ENCODE measurements at places on chromosomes 4 and X.

DNA sequence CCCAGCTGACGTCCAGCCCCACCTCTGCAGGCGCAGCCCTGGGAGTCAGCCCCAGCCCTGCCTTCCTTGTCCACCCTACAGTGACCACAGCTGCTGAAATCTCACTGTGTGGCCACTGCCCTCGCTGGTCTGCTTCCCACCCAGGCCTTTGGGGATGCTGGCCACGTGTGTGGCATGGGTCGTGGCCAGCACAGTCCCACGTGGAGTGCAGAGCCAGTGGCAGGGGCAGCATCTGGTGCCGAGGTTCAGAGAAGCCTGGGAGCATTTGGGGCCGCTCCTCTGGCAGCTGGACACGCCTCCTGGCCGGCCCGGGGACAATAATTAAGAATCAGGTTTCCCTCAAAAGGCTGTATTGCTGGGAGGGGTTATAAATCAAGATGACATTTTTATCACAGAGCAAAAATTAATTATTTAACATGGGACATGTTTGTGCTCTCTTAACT is 92.1 kb downstream of the HMX1 start:
- no peak for DNase-seq

GRCh38 chr4:37653601-37654000 is 32.6 kb downstream of the RELL1 start:
- DNase-seq: no peak

- no peak for DNase-seq
Measured at GRCh38 chrX:19332983-19333382, 10.7 kb upstream of the PDHA1 start.

- DNase-seq: no peak
Measured at GRCh38 chr4:55255179-55255578, 90.9 kb upstream of the SRD5A3 start.

DNA sequence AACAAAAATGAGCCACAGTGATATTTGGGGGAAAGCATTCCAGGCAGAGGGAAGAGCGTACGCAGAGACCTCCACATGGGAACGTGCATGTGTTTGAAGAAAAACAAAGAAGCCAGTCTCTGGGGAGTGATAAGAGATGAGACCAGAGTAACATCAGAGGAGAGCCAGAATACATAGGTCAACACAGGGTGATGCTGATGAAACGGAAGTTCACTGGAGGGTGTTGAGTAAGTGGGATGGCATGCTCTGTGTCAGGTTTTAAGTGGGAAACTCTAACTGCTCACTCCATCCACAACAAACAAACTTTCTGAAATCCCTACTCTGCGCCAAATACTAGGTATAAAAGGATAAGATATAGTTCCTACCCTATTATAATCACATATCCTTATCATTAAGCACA is 110.0 kb downstream of the ARHGAP6 start:
- DNase-seq: no peak

- DNase-seq: no peak
Measured at GRCh38 chrX:70998411-70999027, 67.6 kb upstream of the SLC7A3 start.

- DNase-seq: no peak
Measured at GRCh38 chr4:476501-476900, 22.5 kb downstream of the ZNF721 start.

GRCh38 chrX:153926552-153926857 is 441 bp upstream of the ARHGAP4 start:
- DNase-seq: no peak

- DNase-seq: peak; percentile 87
Measured at GRCh38 chr4:89226665-89227574, 80.7 kb downstream of the GPRIN3 start.

- no peak for DNase-seq
Measured at GRCh38 chr4:15341733-15342300, 86.0 kb upstream of the C1QTNF7 start.

DNA sequence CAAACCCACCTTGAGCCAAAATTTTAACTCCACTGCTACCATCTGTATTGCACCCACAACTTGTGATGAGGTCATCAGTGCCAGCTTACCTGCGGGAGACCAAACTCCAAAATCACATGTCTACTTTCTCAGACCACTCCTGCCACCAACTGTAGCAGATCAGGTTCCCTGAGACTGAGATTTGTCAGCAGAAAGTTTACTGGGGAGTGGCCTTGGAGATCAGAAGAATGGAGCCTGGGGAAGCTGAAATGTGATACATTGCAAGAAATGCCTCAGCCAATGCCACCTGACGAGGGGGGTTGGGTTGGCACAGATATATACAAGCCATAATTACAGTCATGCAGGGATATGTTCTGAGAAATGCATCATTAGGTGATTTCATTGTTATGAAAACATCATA is 19.1 kb downstream of the HAUS3 start:
- DNase-seq: no peak

GRCh38 chrX:71118985-71119535 is 664 bp downstream of the MED12 start:
- DNase-seq: no peak

- DNase-seq: no peak
Measured at GRCh38 chr4:186699298-186699697, 24.4 kb downstream of the FAT1 start.

GRCh38 chr4:139852612-139853269 is 187.1 kb downstream of the MGST2 start:
- no peak for DNase-seq

- no peak for DNase-seq
Measured at GRCh38 chrX:21932292-21933002, 8.1 kb upstream of the SMS start.

GRCh38 chr4:83605210-83605609 is 69.3 kb downstream of the GPAT3 start:
- DNase-seq: no peak

- DNase-seq: no peak
Measured at GRCh38 chr4:54709400-54709799, 51.6 kb downstream of the KIT start.

DNA sequence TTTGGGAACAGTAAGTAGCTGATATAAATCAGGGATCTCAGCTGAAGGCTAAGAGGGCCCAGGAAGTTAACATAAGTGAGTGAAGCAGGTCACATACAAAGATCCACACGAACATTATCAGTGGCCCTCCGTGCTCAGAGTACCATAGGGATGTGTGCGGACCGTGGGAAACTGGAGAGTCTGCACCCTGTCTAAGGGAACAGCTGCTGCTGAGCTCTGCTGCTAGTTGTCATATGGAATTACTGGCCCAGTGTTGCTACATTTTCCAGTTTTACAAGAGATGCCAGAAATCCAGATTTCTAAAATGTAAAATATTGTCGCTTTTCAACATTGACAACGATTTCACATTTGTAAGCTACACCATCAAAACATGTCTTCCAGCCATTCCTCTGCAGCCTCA is 90.5 kb downstream of the RTL5 start:
- no peak for DNase-seq

DNA sequence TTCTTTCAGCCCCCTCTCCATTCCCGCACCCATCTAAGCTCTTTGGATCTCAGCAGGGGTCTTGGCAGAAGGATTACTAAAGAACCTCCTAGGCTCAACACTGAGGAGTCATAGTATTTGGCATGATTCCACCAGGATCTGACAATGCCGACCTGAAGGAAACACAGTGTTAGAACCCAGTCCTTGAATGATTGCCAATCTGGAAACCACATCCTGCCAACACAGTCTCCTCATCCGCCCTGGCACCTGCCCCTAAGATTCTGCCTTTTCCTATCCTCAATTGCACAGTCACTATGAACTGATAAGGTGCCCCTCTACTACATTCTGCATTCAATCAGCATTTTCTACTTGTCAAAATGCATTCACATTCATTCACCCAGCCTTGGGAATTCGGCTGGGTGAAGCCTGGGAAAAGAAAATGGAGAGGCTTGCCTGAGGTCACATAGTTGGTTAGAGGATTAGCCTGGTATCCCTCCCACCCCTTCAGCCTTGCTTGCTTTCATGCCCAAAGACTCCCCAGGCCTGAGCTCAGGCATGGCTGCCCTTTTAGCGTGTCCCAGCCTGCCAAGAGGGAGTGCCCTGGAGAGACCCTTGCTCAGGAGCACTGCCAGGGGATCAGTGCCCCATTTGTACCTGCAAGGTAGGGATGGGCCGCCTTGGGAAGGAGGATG is 2.2 kb upstream of the CLDN2 start:
- no peak for DNase-seq

DNA sequence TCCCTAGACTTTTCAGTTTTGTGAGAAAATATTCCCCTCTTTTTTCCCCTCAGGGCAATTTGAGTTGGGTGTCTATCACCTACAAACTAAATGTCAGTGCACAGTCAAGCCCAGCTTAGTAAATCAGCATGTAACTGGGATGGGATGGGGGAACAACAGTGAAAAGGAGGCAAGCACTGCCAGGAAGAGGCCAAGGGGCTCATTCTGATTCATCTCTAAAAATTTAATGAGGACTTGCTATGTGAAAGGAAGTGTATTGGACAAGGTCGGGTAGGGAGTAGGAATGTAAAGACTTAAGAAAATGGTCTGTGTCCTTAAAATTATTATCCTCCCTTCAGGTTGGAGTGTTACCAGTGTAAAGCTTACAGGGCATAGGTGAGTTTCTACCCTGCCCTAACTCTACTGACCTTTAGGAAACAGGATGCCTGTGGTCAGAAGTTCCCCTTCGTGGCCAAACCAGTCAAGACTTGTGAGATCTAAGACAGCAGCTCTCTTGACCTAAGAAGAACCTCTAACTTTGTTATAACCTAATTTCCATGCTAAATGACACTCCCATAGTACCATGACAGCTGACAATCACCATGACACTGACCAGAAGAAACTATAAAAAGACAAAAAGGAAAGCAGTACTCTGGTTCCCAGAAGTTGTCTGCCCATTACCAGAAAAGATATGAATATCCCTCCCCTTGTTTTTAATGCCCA is 194.4 kb upstream of the LDB2 start:
- DNase-seq: no peak

GRCh38 chrX:135393051-135393450 is 28.7 kb upstream of the SMIM10L2A start:
- no peak for DNase-seq

DNA sequence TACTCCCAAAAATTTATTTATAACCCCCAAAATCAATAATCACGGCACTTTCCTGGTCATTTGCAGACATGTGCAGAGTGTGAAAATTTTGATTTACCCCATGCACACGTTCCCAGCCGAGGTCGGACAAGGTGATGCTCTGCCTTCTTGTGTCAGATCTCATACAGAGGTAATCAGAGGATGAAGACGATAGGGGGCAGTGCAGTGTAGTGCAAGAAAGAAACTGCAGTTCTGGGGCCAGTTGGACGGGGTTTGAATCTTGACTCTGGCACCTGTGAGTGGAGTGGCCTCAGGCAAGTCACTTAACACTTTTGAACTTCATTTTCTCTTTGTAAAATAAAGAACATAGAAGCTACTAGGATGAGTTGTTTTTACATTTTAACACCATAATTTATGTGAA is 88.4 kb downstream of the FRMPD3 start:
- DNase-seq: no peak

GRCh38 chrX:148613636-148614035 is 113.2 kb downstream of the AFF2 start:
- no peak for DNase-seq

- no peak for DNase-seq
Measured at GRCh38 chrX:38233891-38234667, 13.4 kb upstream of the SRPX start.

- no peak for DNase-seq
Measured at GRCh38 chrX:48461830-48462229, 8.2 kb downstream of the SLC38A5 start.

- DNase-seq: no peak
Measured at GRCh38 chr4:2789793-2790582, 2.9 kb upstream of the SH3BP2 start.

DNA sequence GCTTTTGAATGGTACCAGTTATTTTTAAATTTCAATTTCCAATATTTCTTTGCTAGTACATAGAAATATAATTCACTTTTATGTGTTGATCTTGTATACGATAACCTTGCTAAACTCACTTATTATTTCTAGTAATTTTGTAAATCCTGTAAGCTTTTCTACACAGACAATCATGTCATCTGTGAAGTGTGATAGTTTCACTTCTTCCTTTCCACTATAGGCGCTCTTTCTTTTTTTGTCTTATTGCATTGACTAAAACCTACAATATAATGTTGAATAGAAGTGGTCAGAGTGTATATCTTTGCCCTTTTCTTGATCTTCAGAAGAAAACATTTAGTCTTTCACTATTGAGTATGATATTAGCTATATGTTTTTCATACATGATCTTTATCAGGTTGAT is 76.6 kb downstream of the ZNF182 start:
- DNase-seq: no peak

- no peak for DNase-seq
Measured at GRCh38 chr4:154593868-154594267, 3.3 kb upstream of the FGA start.

DNA sequence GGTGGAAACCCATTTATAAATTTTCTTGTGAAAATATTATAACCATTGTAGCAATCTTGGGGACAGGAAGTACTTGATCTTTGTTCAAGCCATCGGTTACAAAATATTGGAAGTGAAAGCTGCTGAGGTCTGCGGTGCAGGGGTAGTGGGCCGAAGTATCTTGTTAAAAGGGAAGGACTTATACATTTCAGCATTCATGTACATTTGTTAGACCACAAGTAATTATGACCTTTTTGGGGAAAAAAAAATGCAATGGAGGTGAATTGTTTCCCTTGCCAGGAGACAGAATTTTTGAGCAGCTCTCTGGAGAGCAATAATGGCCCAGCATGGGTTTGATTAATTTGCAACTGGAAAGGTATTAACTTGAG is 121.3 kb downstream of the EGF start:
- no peak for DNase-seq

GRCh38 chr4:10205223-10205622 is 88.6 kb upstream of the WDR1 start:
- DNase-seq: no peak

DNA sequence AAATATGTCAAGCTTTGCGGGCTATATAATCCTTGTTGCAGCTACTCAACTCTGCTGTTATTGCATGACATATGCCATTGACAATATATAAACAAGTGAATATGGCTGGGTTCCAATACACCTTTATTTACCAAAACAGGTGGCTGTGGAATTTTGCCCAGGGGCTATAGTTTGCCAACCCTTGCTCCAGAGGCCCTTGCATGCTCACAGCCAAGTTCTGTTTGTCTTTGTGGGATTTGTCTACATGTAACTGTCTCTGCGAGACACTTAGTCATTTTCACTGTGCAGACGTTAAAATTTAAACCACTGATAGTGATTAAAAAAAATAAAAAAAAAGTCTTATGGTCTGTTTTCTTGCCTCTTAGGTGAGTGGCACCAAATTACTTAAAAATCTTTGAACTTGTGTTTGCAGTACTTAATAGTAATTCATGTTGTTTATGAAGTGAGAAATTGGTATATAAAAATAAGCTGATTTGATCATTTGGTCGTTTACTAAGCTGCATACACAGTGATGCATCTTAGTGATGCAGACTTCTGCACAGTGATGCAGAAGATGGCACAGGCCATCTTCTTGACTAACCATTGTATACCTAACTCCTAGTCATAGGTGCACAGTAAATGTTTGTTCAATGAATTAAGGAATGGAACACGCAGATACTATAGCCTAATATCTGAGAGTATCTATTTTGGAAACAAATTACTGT is 170.9 kb downstream of the FRMPD4 start:
- no peak for DNase-seq

All from cerebellar nuclear complex (tissue), 1 donor.